ENCODE measurements at places on chromosomes 4 and X.

- no peak for DNase-seq
Measured at GRCh38 chrX:47748576-47748975, 88.1 kb upstream of the ZNF81 start.

GRCh38 chr4:8381814-8382581 lies 58.5 kb downstream of the ACOX3 start:
- no peak for DNase-seq

DNA sequence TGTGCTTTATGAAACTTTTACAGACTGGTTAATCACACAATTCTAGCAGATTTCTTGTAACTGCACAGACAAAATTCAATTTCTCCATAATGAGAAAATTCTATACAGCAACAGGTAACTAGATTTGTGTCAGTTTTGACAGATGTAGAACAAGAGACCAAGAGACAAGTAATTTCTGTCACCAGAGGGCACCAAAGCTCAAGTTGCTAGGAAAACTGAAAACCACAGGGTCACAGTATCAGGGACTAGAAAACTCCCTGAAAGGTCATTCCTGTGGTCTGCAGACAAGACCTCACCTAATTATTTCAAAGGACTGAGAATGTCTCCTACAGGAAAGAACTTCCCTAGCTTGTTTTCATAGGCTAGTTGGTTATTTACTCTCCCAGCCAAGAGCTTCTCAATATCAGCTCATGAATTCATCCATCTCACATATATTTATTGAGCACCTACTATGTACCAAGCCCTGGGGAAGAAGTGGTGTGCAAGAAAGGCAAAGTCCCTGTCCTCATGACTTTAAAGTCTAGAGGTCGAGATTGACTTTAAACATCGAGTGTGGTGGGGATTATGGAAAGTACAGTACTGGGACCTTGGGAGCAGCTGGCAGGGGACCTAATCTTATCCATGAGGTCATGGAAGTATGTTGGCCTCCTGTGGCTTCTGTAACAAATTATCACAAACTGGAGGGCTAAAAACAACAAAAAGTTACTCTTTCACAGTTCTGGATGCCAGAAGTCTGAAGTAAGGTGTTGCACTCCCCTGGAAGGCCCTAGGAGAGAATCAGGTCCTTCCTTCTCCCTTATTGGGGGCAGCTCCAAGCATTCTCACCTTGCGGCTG lies 47.8 kb upstream of the SETD7 start:
- DNase-seq = peak; percentile 61

DNA sequence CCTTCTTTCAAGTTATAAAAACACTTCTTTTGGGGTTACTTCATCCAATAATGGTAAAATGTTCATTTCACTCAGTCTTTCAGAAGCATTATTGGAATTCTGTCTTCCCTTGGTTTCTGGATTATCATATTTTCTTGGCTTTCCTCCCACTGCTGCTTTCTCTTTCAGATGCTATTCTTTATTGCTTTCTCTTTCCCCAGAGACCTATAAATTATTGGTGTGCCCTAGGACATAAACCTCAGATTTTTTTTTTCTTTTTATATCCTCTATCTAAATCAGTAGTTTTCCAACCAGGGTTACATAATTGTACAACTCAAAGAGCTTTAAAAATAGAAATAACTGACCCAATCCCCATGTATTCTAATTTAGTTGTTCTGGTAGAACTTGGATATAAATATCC lies 1005.5 kb downstream of the ARAP2 start:
- no peak for DNase-seq

- DNase-seq = no peak
Measured at GRCh38 chrX:76202471-76202870, 29.6 kb downstream of the PBDC1 start.

GRCh38 chr4:82614838-82615449 lies 53.2 kb upstream of the TMEM150C start:
- no peak for DNase-seq

GRCh38 chr4:185868983-185869382 lies 57.0 kb upstream of the SORBS2 start:
- DNase-seq = peak; percentile 25

DNA sequence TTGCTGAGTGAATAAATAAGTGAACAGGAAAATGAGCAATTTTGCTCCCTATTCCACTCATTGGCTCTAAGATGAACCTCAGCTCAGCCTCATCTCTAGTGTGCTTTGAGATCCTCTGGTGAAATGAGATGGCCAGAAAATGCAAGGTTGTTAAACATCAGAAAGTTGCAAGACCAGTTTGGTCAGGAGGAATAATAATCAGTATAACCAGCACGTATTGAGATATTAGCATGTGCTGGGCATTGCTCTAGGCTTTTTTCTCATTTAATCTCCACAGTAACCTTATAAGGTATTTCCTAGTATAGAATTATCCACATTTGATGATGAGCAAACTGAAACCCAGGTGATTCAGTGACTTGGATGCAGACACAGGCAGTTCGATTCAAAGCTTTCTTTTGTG lies 110.5 kb upstream of the PAK3 start:
- no peak for DNase-seq

Data from Caki2 (cell line).